NCI-H526 (cell line): ENCODE measurements at places on chromosomes 6 and 20.

GRCh38 chr20:9610665-9611064 lies 96.3 kb downstream of the LAMP5 start:
- DNase-seq: no peak

DNA sequence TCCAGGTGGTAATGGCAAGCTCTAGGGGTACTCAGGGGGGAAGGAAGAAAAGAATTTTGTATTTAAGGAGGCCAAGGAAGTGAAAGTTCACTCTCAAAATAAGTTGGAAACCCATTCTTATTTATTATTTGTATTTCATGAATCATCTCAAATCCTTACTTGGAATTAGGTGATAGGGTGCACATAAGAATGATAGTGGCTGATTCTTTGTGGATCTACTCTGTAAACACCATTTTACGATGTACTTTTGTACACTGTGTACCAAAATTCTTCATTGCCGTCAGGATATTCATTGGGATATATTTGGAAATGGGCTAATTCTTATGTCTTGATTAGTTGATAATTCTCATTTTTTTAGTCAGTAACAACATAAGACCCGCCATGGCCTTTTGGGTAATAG lies 179.5 kb upstream of the LAMP5 start:
- DNase-seq: no peak

GRCh38 chr6:111013144-111013915 lies 31.5 kb downstream of the RPF2 start:
- peak; percentile 39 for DNase-seq

DNA sequence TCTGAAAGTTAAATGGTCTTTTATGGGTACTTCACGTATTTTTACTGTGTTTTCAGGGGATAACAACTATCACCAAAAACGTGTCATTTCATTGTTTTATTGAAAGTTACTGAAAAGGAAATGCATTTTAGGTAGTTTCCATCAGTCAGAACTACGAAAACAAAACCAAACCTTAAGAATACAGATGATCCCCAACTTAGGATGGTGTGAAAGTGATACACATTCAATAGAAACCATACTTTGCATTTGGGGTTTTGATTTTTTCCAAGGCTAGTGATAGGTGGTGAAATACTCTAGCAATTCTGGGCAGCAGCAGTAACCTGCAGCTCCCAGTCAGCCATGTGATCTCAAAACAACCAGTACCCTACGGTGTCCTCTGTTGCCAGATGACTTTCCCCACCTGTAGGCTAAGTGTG lies 25.9 kb upstream of the EFHC1 start:
- no peak for DNase-seq

GRCh38 chr6:81786150-81786549 lies 33.7 kb upstream of the TENT5A start:
- DNase-seq: no peak

DNA sequence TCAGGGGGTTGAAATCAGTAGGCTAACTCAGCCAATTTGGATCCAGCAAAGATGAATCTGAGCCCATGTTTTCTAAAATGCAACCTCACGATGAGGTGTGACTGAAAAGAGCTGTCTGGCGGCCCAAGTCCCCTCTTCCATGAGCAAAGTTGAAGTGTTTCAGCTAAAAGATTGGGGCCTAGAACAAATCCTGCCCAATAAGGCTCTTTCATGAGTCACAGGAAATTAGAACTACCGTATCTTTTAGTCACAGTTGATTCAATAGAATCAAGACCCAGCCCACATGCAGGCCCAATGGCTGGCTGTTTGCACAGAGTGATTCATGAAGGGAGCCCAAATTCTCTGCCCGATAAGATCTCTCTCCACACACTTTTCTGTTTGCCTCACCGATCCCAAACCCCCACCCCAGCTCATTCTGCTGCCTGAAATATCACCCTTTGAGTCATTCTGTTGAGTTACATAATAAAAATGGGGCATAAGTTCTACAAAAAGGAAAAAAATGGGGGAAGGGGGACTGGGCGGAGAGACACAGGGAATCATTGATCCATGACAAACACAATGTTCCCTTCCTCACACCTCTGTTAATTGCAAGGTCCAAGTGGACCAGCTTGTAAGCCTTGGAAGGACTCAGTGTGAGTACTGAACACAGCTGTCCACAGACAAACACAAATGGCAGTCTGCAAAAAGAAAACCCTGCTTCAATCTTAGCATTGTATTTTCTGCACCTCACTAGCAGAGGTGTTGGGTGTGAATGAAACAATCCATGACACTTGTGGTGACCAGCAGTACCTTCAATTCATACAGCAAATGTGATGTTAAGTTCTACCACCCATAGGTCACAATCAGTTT lies 13.8 kb downstream of the FOXQ1 start:
- no peak for DNase-seq

DNA sequence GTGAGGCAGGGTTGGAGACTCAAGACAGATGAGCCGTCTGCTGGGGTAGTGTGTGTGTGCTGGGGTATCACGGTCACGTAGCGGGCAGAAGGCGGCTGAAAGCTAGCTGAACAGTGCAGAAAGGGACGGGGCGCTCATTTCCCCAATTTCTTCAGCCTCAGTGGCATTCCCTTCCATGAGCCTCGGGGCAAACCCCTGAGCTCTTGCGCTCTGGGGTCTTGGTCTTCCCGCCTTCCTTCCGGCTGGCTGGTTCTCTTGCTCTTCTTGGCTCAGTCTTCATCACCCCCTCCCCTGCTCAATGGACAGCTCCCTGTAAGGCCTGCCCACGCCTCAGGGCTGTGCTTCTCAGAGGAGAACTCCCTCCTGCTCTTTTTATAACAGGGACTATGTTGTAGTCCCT lies 15.5 kb upstream of the TMEM181 start:
- no peak for DNase-seq

GRCh38 chr20:60064554-60065196 lies 106.5 kb downstream of the CDH26 start:
- no peak for DNase-seq
